ENCODE measurements at places on chromosomes 12 and 14. TPM values are rescaled to one million over a fixed set of nuclear protein-coding genes. Genes with fewer than 3 reads are reported as not detected.

GRCh38 chr12:11543457-11544158 is 105.9 kb upstream of the ETV6 start:
- DNase-seq, result no peak

The SERPINA10 gene
- total RNA-seq, result not detected

The CD163 gene
- 15.0 TPM for total RNA-seq

- no peak for DNase-seq
These were observed 243 bp upstream of the TOMM20L start for GRCh38 chr14:58395562-58395811.
